ENCODE measurements at places on chromosomes 7 and 10.

DNA sequence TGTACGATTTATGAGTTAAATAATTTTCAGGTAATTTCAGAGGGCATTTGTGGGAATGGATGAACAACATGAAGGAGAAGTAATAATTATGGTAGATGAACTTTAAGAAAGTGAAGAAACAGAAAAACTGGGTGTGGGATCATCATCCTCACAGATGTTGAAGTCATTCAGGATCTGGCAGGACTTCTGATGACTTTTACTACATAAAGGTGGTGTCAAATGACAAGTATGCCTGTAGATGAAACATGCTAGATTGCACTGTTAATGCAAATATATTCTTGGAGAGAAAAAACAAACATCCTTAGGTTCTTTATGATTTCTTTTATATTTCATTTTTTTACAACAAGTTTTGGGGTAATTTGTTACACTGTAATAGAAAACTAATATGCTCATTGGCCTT lies 230.2 kb downstream of the PCLO start:
- DNase-seq: no peak

GRCh38 chr10:117710181-117710798 lies 167.7 kb downstream of the EMX2 start:
- no peak for DNase-seq

- no peak for DNase-seq
Measured at GRCh38 chr7:158502068-158502750, 85.4 kb downstream of the PTPRN2 start.

GRCh38 chr7:46071601-46072000 lies 150.5 kb upstream of the IGFBP3 start:
- no peak for DNase-seq

- DNase-seq: no peak
Measured at GRCh38 chr7:13604178-13604577, 385.3 kb downstream of the ETV1 start.

DNA sequence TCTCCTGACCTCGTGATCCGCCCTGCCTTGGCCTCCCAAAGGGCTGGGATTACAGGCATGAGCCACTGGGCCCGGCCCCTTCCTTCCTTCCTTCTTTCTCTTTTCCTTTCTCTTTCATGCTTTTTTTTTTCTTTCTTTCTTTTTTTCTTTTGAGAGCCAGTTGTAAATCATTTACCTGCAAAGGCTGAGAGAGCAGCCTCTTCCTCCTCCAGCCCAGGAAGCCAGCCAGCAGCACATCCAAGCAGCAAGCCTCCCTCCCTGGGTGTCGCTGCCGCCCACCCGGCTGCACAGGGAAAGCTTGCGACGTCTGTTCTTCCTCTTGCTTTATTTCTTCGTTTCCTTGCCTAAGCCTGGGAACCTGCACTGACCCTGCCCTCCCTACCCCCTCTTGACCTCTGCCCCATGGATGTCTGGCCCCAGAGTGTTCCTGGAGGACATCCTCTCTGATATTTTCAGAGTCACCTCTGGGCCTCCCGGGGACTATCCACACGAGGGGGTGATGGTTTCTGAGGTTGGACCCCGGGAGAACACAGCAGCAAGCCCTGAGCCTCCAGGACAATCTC lies 62.8 kb upstream of the MYL10 start:
- DNase-seq: no peak

- no peak for DNase-seq
Measured at GRCh38 chr10:95503001-95503400, 58.2 kb downstream of the SORBS1 start.

- no peak for DNase-seq
Measured at GRCh38 chr10:29757551-29758297, 123.0 kb upstream of the SVIL start.

DNA sequence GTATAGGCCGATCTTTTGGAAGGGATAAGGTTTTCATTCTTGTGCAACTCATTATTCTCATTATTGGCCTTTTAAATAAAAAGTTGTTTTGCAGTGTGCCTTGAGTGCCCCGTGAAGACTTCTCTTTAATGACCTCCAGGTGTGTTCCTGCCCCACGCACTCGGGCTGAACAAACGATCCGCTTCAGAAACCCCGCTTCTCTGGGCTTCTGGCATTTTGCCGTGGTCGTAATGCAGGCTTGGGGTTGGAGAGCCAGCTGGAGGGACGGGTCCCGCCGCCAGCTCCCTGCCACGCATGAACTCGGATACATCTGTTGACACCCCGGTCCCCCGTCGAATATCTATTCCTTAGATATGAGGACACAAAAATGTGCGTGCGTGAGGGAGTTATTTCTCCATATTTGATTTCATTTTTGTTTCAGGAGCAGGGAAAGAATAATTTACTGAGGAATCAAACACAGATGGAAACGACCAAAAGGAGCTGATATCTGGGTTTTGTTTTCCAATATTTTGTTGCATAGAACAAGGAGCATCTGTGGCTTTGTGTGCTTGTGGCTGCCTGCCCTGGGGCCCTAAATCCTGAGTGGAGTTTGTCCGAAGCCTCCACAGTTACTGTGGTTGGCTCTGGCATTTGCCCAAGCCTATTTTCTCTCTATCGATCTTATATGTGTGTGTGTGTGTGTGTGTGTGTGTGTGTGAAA lies 17.0 kb upstream of the TTYH3 start:
- no peak for DNase-seq

DNA sequence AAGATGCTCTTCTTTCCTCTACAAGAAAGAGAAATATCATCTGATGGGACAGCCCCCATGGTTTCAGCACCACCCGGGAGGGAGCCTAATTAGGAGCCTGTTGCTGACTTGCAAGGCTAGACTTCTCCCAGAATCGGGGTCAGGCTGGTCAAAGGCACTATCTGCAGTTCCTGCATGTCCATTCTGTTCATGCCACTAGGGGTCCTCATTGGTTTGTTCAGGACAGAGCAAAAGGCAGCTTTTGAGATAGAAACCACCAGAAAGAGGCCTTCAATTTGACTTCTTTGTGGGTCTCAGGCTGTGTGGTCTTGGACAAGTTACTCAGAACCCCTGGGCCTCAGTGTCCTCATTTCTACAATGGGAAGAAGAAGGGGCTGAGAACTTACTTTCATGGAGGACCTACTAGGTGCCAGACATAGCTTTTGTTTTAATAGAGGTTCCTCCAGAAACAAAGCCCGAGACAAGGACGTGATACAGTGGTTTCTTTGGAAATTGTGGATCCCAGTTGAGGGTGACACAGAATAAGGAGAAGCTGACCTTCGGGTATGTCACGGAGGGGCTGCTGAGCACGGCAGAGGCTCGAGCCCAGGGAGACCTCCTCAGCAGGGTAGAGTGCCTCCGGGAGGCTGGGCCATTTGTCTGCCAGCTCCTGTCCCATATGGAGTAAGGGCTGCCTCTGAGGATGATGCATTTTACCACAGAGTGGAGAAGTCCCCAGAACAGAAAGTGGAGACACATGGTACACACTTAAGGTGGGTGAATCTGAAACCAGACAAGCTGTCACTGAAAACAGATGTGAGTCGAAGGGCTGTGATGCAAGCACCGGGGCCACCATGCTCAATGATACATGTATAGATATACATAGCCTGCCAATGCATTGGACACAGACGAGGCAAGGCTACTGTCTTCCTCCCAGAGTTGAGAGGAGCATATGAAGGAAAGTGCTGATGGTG lies 33.1 kb upstream of the NEUROD6 start:
- peak; percentile 5 for DNase-seq

GRCh38 chr10:120517196-120517595 lies 60.2 kb downstream of the PLPP4 start:
- DNase-seq: no peak

DNA sequence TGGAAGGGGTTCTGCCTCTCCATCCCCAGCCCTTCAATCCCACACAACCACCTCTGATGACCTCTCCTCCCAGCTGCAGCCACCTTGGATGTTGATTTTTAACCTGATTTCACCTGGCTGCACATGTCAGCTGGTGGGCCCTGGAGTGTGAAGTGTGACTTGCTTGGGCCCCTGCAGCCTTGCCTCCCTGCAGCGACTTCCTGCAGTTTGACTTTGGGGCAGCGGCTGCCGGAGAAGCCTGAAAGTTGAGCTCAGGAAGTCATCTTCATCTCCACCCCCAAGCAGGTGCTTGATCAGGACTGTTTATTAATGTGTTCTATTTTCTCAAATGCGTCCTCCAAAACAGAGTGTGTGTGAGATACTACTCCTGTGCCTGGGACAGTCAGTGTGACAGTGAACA lies 675.2 kb upstream of the GALNT17 start:
- DNase-seq: no peak

DNA sequence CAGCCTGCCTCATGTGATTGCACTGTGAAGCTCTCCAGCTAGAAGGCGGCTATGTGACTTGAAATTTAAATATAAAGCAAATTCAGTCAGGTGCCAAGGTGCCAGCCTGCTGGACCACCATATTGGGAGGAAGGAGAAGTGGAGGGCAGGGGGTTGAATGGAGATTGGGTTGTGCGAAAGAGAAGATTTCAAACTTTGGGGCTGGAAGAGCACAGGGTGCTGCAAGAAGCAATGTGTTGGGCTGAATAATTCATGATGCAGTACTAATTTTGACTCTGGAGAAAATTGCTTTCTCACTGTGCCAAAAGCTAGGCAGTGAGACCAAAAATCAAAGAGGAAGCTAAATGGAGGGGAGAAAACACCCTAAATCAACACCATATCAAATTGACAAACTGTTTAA lies 335.3 kb downstream of the NRG3 start:
- no peak for DNase-seq

- no peak for DNase-seq
Measured at GRCh38 chr7:98360221-98361130, 40.4 kb downstream of the BAIAP2L1 start.

- DNase-seq: no peak
Measured at GRCh38 chr7:5320802-5321396, 38.2 kb downstream of the SLC29A4 start.

- DNase-seq: no peak
Measured at GRCh38 chr10:113045147-113046055, 95.4 kb downstream of the TCF7L2 start.

DNA sequence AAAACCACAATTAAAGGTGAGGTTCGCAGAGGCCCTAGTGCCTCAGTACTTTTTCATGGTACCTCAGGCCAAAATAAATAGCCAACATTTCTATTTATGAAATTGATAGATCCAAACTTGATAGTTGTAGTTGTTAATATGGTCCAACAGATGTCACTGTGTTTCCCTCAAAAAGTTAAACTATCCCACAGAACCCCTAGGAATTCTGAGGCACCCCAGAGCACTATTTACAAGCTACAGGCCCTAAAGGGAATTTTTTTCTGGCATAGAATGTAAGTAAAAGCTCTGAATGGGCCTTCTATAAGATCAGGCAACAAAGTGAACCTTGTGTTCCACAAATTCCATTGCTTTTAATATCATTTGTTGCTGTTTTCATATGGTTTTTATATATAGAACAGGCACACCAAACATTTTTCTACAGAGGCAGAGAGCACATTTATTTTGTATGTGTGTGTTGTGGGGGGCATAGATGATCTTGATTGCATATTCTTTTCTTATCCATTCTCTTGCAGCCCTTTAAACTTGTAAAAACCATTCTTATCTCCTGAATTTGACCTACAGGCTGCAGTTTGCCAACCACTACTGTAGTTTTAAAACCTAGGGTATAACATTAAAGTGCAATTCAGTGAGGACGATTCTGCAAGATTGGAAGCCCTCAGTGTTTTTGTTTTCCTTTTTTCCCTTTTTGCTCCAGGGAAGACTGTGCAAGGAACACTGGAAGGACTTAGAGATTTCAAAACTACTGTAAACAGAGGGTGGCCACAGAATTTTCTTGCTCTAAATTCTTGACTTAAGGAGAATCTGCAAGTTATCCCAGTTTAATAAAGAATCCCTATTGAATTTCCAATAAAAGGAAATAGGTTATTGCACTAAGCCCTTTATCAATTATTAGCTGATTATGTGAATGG lies 3.5 kb upstream of the ARL4A start:
- no peak for DNase-seq

GRCh38 chr7:28587211-28587610 lies 174.9 kb downstream of the CREB5 start:
- no peak for DNase-seq

DNA sequence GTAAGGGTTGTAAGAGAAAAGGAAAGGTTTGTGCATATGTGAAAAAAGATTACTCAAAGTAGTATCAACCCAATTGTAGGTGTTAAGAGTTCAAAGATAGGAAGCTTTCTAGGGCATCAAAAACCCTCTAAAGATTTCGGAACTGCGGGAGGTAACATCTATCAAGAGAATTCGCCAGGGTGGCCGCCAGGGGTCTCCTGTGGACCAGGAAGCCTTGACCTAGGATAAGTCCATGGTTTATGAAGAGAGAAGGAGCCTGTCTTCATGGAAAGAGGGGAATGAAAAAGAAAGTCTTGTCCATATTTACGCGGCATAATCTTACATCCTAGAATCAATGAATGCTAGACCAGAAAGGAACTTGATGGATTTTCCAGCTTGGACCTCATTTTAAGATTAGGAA lies 140.7 kb upstream of the CALCR start:
- no peak for DNase-seq

- no peak for DNase-seq
Measured at GRCh38 chr10:131997366-131998049, 15.8 kb upstream of the BNIP3 start.

GRCh38 chr10:120386896-120387295 lies 70.1 kb upstream of the PLPP4 start:
- DNase-seq: no peak

- no peak for DNase-seq
Measured at GRCh38 chr10:79103129-79103528, 34.4 kb downstream of the ZMIZ1 start.

DNA sequence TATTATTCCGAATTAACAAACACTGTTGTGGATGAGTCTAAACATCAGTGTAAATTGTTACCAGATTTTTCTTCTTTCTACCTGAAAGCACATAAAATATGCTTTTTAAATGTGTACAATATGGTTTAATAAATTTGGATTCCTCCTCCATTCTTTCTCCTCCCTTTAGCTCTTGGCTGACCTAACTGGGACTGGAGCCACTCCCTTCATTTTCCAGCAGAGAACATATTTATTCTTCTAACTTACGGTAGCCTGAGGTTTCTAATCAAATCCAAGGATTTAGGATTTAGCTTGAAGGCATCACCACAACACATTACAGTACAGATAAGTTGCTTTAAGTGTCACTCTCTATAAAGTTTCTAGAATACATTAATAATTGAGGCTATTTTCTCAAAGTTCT lies 88.2 kb upstream of the SEMA3C start:
- DNase-seq: no peak

DNA sequence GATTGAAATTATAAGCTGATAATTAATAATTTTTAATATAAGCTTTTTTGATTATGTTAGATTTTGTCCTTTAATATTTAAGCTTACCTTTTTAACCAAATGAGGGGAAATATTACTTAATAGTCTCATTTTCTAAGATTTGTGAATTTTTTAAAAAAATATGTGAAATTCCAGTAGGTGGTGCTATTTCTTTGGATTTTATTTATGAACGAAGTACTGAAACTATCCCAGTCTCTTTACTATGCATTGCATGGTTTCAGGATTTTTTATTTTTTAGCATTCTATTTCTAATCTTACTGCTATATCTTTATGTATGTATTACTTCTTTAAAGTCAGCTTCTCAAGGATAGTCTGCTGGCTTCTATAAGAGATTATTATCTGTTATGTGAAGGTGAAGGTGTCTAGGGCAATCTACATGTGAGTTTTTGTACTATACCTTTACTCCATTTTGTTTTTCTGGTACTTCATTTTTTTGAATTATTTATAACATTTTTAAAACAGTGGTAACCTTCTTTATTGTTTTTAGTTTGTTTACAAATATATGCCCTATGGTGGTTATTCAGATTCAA lies 78.3 kb downstream of the ATRNL1 start:
- no peak for DNase-seq
